ENCODE measurements at places on chromosomes 2 and 18. TPM values are rescaled to one million over a fixed set of nuclear protein-coding genes. Genes with fewer than 3 reads are reported as not detected.

M1AP gene
- 0.10 TPM for polyA plus RNA-seq

HOXD10 gene
- polyA plus RNA-seq: not detected

GREB1 gene
- polyA plus RNA-seq: 0.17 TPM

CRYGA gene
- not detected for polyA plus RNA-seq

RGPD4 gene
- polyA plus RNA-seq: not detected

DNAH6 gene
- polyA plus RNA-seq: 0.02 TPM

STK39 gene
- 18.8 TPM for polyA plus RNA-seq

SKOR2 gene
- polyA plus RNA-seq: not detected

PREPL gene
- 79.6 TPM for polyA plus RNA-seq

KRTCAP3 gene
- polyA plus RNA-seq: 0.60 TPM

SPDYA gene
- polyA plus RNA-seq: 0.22 TPM

C1QL2 gene
- not detected for polyA plus RNA-seq

TMEM17 gene
- 2.1 TPM for polyA plus RNA-seq

ABCG5 gene
- not detected for polyA plus RNA-seq

IL1RL1 gene
- 0.30 TPM for polyA plus RNA-seq

EFHD1 gene
- polyA plus RNA-seq: not detected

CAPG gene
- polyA plus RNA-seq: 97.8 TPM

RBKS gene
- 1.5 TPM for polyA plus RNA-seq

UGP2 gene
- 121 TPM for polyA plus RNA-seq

MEIS1 gene
- 87.2 TPM for polyA plus RNA-seq

ADAM23 gene
- 6.6 TPM for polyA plus RNA-seq

GAL3ST2 gene
- not detected for polyA plus RNA-seq

C2orf80 gene
- not detected for polyA plus RNA-seq

POTEC gene
- not detected for polyA plus RNA-seq

ANKZF1 gene
- 20.3 TPM for polyA plus RNA-seq

LINC00305 gene
- not detected for polyA plus RNA-seq

NT5DC4 gene
- polyA plus RNA-seq: not detected

ZNF892 gene
- polyA plus RNA-seq: 1.6 TPM

RGPD3 gene
- polyA plus RNA-seq: 0.07 TPM

TMEM178A gene
- polyA plus RNA-seq: 1.2 TPM

WDSUB1 gene
- 7.6 TPM for polyA plus RNA-seq

MALL gene
- polyA plus RNA-seq: 0.63 TPM

ACOXL gene
- not detected for polyA plus RNA-seq

PKDCC gene
- polyA plus RNA-seq: 87.0 TPM

CRACDL gene
- not detected for polyA plus RNA-seq

STPG4 gene
- 0.14 TPM for polyA plus RNA-seq

MYO3B gene
- 0.10 TPM for polyA plus RNA-seq

GYPC gene
- polyA plus RNA-seq: 146 TPM

FRZB gene
- polyA plus RNA-seq: 2.5 TPM

COL6A3 gene
- 1,384 TPM for polyA plus RNA-seq

FAHD2A gene
- polyA plus RNA-seq: 24.9 TPM

SATB2 gene
- polyA plus RNA-seq: 5.3 TPM

SERPINB12 gene
- polyA plus RNA-seq: not detected

CNGA3 gene
- polyA plus RNA-seq: not detected

AGXT gene
- polyA plus RNA-seq: not detected

GPR75 gene
- polyA plus RNA-seq: 1.8 TPM

NIF3L1 gene
- 36.6 TPM for polyA plus RNA-seq

Measured in AG04450 (cell line).